Thyroid gland (tissue), 4 donors: ENCODE measurements at places on chromosomes 4 and X.

- DNase-seq, result no peak
Measured at GRCh38 chr4:21041708-21042107, 341.4 kb downstream of the PACRGL start.

- DNase-seq, result no peak
Measured at GRCh38 chr4:85496933-85497332, 22.0 kb downstream of the ARHGAP24 start.

- peak; percentile 71 for DNase-seq
Measured at GRCh38 chrX:110418316-110419235, 59.9 kb downstream of the RTL9 start.

- no peak for DNase-seq
Measured at GRCh38 chr4:152321398-152321797, 214.5 kb downstream of the FBXW7 start.

DNA sequence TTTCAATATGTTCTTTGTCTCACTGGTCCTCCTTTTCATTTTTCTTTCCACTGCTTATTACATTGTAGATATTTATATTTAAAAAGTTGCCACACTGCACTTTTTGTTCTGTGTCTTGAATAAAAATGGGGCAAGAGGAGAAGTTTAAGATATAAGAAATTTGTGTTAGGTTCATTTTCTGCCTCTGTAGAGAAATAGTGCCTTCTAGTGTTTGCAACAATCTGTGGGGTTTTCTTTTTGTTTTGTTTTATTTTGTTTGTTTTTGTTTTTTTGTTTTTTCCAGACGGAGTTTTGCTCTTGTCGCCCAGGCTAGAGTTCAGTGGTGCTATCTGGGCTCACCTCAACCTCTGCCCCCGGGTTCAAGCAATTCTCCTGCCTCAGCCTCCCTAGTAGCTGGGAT lies 20.1 kb upstream of the SMIM14 start:
- DNase-seq, result no peak

GRCh38 chr4:101078950-101079349 lies 268.4 kb downstream of the PPP3CA start:
- DNase-seq, result no peak

GRCh38 chrX:147679356-147680005 lies 232.2 kb upstream of the FMR1 start:
- DNase-seq, result no peak

DNA sequence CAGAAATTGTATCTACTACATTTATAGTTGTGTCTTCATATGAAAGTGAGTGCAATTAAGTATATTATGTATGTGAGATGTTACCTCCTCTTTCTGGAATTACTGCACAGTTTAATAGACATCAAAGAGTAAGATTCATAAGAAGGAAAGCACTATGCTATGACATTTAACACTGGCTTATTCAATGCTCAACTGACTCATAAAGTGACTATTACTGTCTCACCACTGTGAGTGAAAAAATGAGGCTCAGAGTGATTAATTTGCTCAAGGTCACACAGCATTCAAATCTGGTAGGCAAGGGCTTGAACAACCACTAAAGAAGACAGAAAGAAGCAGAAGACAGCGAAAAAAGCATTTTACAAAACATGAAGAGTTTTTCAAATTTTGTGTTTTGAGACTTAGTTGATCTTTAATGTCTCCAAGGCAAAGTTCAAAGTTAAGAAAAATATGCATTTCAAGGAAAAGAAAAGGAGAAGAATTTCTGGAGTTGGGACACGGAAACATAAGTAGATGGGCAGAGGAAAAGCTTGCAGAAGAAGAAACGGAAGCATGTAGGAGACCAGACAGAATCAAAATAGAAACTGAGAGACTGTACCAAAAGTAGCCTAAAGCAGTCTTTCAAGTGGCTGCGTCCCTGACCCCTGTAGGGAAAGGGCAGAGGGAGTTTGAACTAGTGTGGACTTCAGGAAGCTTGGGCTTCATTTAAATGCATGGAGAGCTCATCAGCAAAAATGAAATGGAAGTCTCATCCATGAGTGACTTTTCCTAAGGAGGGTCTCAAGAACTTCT lies 66.3 kb downstream of the KCNIP4 start:
- DNase-seq, result no peak

GRCh38 chrX:150049647-150050046 lies 111.4 kb upstream of the EOLA2 start:
- no peak for DNase-seq

DNA sequence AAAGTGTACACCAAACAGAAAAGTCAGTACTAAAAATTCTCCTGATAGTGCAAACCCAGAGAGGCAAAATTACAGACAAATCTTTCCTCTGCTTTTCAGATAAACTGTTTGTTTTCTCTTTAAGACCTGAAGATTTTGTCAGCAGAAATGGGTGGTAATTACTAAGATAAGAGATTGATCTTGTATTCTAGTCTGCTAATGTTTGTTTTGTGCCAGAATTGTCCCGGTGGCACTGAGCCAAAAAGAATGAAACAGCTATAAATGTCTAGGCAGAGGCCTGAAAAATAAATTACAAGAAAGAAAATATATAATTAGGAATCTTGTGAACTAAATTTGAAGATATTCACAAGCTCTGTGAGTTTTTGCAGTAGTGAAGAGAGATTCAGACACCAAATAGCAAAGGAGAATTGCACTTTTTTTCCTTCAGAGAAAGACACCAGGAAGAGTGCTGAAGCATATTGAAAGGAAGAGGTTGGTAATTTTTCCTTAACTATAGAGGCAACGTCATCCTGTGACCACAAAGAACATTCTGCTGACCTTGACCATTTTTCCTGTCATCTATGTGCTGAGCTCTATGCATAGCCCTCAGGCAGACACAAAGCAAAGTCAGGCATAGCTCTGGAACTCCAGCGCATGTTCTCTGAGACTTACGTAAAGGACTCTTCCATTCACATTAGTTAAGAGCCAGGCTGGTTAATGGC lies 314.5 kb upstream of the RASGEF1B start:
- peak; percentile 12 for DNase-seq

DNA sequence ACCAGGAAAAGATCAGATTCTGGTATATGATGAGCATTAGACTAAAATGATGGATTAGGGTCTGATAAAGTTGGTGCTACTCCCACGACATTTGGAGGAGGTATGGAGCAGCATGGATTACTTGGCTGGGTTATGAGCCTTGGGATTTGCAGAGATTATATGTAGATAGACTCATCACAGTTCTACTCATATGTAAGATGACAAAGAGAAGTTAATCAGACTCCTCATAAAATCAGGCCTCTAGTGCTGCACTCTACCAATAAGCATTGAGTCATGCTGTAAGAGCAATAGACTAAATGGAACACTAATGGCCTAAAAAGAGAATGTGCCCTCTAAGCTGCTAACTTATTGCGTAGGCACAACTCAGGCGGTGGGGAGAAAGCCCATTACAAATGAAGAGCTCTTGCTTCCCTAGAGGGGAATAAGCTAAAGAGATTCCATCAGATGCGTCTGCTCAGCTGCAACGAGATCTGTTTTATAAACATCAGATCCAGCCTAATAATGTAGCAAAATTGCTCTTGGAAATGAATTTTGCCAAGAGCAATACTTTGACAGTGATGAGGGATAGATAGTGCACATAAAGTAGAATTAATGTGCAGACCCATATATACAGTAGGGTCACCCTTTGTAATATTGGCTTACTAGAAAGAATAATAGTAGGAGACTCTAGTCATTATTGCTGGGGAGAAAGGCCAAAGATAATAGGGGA lies 17.5 kb downstream of the LIAS start:
- no peak for DNase-seq

DNA sequence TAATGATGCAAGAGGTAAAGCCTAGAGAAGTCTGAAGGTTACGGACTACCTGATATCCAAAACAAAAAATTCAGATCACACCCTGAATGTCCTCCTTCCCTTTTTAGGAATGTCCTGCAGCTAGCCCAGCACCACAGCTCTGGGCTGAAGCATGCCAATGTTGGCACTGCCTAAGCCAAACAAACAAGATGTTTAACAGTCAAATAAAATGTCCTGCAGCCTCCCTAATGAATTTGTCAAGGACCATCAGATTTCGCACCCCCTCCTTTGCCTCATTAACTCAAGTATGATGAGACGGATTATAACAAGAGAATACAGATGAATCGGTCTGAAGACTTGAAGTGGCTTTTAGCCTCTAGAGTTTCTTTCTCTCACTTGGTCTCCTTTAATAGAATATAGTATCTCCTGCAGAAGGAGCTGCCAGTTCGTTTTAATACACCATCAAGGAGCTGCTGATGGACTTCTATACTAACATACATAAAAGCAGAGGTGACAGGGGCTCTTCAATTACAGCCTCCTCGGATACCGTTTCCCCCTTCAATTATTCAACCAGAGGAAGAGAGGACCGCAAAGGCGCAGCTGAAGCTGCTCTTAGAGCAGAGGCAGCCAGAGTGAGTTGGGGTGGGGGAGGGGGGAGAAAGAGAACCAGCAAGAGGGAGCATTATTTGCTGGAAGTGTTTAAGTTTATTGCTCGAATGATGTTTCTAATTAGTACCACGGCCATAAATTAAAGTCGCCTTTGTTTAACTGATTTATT lies 3.0 kb upstream of the MAB21L2 start:
- DNase-seq, result no peak

DNA sequence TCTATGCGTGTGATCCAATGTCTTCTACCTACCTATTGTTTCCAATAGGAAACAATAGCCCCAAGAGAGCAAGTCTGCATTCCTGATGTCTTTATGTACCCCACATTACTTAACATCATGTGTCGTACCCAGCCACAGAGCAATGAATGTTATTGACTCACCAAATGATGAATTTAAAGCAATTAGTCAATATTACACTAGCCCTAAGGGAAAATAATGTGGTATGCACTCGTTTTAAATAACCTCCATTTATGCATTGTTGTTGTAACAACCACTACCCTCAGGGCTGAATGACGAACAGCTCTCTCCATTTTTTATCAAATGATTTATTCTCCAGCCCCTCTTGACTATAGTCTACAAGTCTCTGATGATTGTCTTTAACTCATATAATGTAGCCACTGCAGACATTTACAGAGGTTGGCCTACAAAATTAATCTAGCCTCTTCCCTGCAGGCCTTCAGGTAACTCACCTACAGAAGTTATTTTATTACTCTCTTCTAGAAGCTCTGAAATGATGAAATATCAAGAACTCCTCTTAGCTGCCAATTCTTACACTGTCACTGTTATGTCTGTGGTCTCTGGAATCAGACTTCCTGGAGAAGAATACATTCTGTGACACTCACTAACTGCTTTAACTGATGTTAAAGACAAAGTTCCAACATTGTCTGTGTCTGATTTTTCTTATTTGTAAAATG lies 601.7 kb upstream of the GRIA3 start:
- no peak for DNase-seq

GRCh38 chr4:165016971-165017370 lies 14.8 kb upstream of the TRIM60 start:
- DNase-seq, result no peak

DNA sequence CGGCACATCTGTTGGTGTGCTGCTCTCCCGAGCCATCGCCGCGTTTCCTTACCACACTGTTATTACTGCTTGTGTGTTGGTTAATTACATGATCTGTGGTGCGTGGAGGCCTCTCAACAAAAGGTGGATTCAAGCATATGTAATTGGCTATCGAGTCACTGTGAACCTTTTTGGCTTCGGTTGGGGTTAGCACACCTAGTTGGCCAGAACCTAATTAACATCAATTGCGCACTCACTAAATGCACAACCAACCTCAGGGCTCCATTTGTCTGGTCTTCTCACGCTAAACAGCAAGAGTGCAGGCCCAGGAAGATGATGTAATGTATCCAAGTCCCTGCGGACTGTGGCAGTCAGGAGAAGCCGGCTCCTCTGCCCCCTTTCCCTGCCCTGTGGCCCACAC lies 17.4 kb downstream of the ENPP6 start:
- no peak for DNase-seq
